Fibroblast of the conjunctiva (primary cell): ENCODE measurements at places on chromosomes 5 and 9.

- DNase-seq = no peak
These were observed 694.8 kb downstream of the SEMA5A start for GRCh38 chr5:8851101-8851500.

DNA sequence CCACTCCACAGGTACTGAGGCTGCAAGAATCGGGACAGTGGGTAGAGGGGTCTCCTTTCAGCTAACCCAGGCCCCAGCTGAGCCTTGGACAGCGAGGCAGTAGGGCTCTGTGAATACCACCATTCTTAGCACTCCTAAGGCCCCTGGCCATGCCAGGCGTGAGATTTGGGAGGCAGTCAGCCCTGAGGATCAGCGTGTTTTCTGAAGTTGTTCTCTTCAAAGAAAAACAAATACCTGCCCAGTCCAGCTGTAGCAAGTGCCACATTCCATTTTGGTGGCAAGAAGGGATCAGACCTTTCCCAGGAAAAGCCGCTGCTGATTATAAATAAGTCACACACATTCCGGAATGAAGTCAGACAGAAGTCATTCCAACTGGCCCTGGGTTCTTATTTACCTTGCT lies 47.8 kb downstream of the RALGPS1 start:
- DNase-seq = no peak

GRCh38 chr5:107486489-107486888 lies 184.2 kb downstream of the EFNA5 start:
- no peak for DNase-seq

DNA sequence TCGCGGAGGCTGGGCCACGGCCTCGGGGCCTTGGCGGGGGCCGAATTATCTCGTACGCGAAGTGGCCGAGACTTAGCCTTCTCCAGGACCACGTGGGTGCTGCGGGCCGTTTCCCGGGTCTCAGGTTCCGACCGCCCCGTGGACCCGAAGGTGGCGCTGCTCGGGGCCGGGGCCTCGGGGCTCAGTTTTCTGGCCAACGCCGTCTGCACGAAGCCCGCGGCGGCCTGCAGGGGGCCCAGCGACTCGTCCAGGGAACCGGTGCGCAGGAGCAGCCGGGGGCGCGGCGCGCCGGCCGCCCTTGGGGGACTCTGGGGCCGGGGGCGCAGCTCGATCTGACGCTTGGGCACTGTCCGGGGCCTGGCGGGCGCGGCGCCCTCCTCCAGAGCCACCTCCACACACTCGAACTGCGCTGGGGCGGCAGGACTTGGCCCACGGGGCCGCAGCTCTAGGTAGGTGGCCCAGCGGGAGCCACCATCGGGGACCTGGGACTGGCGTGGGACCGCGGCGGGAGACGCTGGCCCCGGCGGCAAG lies 716 bp downstream of the PROB1 start:
- DNase-seq = no peak

GRCh38 chr9:113360242-113360842 lies 11.0 kb downstream of the BSPRY start:
- DNase-seq = no peak

GRCh38 chr9:81497091-81497490 lies 192.3 kb downstream of the TLE1 start:
- no peak for DNase-seq

- DNase-seq = no peak
These were observed 802.2 kb upstream of the WWC1 start for GRCh38 chr5:167489202-167489601.

- DNase-seq = peak; percentile 49
These were observed 3.7 kb downstream of the GALNT12 start for GRCh38 chr9:98811051-98811650.

- DNase-seq = no peak
These were observed 15.8 kb upstream of the NEURL1B start for GRCh38 chr5:172624996-172625964.

DNA sequence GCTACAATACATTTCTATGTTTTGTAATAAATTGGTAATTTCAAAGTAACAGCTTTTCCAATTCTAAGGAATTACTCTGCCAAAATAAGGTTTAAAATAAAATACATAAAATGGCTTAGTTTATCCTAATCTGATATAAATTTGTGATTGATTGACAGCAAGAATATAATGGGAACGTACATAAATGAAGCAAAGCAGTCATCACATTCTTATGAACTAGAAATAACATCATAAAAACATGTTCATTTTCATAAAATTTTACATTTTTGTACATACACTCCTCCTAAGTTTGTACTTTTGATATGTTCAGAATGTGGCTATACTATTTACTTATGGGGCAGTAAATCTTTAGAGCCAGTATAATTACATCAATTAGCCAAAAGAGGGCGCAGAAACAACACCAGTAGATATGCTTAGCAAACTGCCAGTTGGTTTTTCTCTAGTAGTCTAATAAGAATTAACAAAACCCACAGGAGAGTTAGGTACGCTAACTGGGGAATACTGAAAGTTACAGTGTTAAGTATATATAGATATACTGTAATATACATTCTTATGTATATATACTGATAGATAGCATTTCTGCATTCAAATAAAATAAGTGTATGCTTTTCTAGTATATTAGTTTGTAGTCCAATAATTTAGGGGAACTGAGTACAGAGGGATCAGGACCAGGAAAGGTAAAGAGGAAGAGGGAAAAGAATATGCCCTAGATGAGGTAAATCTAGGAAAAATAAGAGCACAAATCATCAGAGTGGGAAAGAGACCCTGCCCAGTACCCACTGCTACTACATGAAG lies 76.8 kb downstream of the ZDHHC21 start:
- DNase-seq = peak; percentile 65

GRCh38 chr5:126875303-126875785 lies 98.4 kb downstream of the LMNB1 start:
- peak; percentile 4 for DNase-seq

- no peak for DNase-seq
These were observed 159.8 kb upstream of the PLCXD3 start for GRCh38 chr5:41670216-41670615.

- no peak for DNase-seq
These were observed 39.7 kb upstream of the HSD17B4 start for GRCh38 chr5:119412279-119413227.

DNA sequence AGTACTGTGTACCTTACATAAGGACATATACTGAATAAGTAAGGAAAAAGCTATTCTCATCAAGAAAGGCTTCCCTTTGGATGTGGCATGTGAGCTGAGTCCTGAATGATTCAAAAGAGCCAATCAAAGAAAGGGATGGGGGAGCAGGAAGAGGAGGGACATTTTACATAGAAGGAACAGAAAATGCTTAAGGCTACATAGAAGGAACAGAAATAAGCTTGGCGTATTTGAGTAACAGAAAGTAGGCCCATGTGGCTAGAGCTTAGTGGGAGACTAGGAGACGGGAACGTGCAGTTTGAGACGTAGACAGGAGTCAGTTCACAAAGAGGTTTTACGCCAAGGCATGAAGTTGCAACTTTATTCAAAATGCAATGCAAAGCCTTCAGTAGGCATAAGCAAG lies 126.3 kb downstream of the CEMIP2 start:
- DNase-seq = no peak

- DNase-seq = no peak
These were observed 346.8 kb upstream of the FAM174A start for GRCh38 chr5:100188339-100188738.

DNA sequence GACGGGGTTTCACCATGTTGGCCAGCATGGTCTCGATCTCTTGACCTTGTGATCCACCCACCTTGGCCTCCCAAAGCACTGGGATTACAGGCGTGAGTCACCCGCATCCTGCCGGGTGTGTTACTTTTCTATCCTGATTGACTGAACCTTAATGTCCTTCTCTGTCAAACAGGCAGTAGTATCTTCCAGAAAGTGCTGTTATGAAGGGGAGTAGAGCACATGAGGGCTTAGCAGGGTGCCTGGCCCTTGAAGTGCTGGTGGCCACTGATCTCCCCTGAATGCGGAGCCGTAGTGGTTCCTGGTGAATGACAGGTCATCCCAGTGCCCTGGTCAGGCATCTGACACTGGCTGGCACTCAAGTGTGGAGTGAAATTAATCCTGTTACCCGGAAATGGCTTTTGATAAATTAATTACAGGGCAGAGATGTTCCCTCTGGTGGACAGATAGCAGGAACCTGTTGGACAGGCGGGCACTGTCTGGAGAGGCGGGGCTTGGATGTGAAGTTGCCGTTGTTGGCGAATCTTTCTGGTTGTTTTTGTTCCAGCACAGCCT lies 28.4 kb downstream of the PRRC2B start:
- no peak for DNase-seq

- DNase-seq = no peak
These were observed 319.5 kb downstream of the ADGRV1 start for GRCh38 chr5:90878081-90878480.

DNA sequence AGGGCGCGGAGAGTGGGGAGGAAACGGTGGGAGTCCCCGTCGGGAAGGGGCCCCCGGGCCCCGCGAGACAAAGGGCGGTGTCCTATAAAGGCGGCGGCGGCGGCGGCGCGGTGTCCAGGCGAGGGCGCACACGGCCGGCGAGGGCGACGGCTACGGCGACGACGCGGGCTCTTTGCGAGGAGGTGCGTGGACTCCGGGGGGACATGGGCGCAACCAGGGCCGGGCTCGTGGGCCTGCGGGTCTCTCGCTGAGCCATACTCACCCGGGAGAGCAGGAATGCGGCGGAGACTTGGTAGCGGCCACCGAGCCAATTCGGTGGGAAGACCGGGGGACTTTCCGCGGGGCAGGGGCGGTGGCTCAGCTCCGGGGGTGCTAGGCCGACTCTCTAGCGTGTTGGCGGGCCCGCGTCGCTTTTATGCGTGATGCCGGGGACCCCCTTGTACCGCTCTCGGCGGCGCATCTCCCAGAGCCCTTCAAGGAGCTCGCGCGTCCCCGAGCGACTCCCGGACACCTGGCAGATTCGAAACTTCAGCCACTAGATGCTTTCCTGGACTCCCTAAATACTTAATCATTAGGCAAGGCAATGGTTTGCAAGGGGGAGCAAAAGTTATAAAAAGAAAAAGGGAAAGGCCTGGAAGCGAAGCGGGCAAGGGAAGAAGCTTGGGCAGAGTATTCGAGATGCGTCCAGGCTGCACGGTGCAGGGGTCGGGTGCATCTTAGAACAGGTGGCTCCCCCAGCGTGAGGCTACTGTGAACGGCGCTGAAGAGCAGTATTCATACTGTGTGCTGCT lies 5.9 kb upstream of the TAL2 start:
- no peak for DNase-seq

- peak; percentile 85 for DNase-seq
These were observed 32.9 kb downstream of the SLIT3 start for GRCh38 chr5:169268019-169268418.

DNA sequence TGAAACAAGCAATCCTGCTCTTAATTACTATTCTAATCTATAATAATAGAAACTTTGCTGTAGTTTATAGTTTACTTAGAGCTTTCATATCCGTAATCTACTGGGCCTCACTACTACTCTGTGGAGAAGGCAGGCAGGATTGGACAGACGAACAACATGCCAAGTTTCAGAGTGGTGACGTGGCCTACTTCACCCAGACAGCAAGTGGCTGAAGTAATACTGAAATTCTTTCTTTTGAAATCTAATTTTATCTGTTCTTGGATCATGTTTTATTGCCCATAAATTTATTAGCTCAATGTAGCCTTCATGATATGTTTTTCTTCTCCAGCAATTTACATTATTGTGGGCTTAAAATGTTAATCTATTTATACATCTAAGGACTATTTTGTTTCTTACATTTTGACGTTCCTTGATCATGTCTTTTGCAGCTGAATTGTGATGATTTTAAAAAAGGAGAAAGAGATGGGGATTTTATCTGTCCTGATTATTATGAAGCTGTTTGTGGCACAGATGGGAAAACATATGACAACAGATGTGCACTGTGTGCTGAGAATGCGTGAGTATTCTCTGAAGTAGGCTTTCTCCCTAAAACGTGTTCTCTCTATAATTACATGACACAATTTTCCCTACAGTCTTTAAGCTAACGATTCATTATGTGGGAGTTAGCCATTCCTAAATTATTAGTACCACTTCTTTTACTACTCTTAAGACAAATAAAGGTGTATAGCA lies 22.4 kb downstream of the SPINK5 start:
- no peak for DNase-seq

DNA sequence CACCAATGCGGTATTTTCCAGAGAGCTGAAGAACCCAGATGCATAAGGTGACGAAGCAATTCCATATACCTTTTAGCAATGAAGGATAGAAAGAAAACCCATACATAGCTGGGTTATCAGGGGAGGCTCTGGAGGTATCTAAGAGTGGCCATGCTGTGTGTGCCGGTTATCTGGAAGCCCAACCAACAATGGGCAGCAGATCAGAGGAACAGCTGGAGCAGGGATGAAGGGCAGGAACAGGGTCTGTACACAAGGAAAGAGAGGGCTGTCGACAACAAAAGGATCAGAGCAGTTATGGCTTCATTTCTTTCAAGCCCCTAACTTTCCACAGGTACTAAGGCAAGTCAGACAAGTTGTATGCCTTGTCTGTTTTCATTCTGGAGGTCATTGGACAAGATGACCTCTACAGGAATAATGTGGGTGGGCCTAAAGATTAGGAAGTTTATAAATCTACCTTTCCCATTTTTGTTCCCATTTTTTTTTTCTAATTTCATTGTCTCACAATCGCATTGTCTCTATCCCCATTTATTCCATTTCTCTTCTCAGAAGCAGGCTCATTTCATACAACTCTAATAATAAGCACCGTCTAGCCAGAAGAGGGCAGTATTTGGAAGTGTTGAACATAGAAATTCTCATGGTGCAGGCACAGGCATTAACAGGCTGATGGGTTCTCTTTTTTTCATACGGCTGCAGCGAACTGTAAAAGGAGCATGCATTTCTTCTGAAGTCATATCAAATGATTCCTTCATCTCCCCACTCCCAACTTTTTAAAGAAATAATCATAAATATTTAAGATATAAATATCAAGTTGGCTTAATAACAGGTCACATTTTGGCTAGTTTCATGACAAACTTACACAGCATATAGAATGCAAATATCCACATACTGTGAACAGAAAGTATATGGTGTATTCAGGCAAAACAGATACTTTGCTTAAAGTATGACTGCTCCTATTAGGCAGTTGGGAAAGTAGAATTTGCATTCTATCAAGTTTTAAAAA lies 63.5 kb downstream of the ZNF474 start:
- DNase-seq = peak; percentile 57

GRCh38 chr5:97094579-97095317 lies 47.7 kb downstream of the LIX1 start:
- DNase-seq = no peak

DNA sequence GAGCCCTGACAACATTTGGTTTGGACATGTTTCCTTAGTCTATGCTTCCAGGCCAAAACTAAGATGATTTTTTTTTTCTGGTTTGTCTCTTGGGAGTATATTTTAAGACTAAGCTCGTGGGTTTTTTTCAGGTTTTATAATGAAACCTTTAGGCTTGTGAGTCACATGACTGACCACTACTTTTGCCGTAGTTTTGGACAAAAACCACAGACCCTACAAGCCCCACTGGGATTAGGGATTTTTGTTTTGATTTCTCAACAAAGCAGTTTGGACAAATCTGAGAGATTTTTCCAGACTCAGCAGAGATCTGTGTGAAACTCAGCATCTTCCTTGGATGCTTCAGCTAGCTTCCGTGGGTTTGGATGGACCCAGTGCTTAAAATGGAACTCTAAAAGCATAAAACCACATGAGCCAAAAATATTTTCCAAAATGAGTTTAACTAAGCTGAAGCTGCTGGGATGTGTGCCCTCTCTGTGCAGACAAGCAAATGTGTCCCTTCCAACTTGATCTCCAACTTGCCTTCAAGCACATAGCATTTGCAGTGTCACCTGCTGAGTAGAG lies 70.3 kb upstream of the SMIM15 start:
- DNase-seq = peak; percentile 8
